ENCODE measurements at places on chromosomes 5 and 9.

- peaks cover 6% of the 10 kb centered on the region for H3K4me1 ChIP-seq
- H3K36me3 ChIP-seq, result peaks cover 19% of the 10 kb centered on the region
- H3K27me3 ChIP-seq, result no peaks in the 10 kb centered on the region
- DNase-seq, result no peak
- no peak overlapping the region for H3K4me3 ChIP-seq
Observed at GRCh38 chr5:32270946-32271345, 41.8 kb downstream of the MTMR12 start.

GRCh38 chr9:4196376-4196775 lies 103.5 kb downstream of the GLIS3 start:
- no peak overlapping the region for H3K27ac ChIP-seq
- H3K36me3 ChIP-seq, result peaks cover 6% of the 10 kb centered on the region
- H3K4me3 ChIP-seq, result no peak overlapping the region
- H3K27me3 ChIP-seq, result no peaks in the 10 kb centered on the region
- H3K4me1 ChIP-seq, result no peaks in the 10 kb centered on the region
- no peak for DNase-seq

GRCh38 chr9:4195285-4195684 lies 104.6 kb downstream of the GLIS3 start:
- no peaks in the 10 kb centered on the region for H3K27me3 ChIP-seq
- no peaks in the 10 kb centered on the region for H3K4me1 ChIP-seq
- H3K4me3 ChIP-seq, result no peak overlapping the region
- H3K27ac ChIP-seq, result no peak overlapping the region
- DNase-seq, result no peak

DNA sequence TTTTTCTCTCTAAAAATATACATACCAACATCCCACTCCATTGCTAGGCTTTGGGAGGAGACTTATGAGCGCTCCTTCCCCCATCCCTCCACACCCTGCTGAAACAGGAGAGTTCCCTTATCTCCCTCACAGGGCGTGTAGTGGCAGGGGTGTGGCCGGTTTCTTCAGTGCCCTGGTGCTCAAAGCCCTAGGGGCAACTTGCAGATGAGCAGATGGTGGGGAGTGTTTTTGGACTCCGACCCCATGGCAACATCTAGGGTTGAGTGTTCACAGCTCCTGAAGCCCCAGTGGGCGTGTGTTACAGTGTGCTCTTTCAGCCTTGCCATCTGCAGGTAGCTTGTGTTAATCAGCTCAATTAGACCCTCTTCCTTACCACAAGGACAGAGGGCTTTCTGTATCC lies 409.5 kb downstream of the MAT2B start:
- no peaks in the 10 kb centered on the region for H3K36me3 ChIP-seq
- H3K27me3 ChIP-seq, result no peaks in the 10 kb centered on the region
- H3K4me3 ChIP-seq, result no peak overlapping the region
- H3K27ac ChIP-seq, result peak overlapping the region; percentile 59
- DNase-seq, result peak; percentile 86
